ENCODE measurements at places on chromosomes 16 and 17.

GRCh38 chr16:4241258-4241927 is 487 bp downstream of the SRL start:
- no peak for DNase-seq

- no peak for DNase-seq
These were observed 14.4 kb downstream of the CHCT1 start for GRCh38 chr17:60436676-60437075.

- DNase-seq = no peak
These were observed 16.1 kb upstream of the CRK start for GRCh38 chr17:1471911-1472821.

DNA sequence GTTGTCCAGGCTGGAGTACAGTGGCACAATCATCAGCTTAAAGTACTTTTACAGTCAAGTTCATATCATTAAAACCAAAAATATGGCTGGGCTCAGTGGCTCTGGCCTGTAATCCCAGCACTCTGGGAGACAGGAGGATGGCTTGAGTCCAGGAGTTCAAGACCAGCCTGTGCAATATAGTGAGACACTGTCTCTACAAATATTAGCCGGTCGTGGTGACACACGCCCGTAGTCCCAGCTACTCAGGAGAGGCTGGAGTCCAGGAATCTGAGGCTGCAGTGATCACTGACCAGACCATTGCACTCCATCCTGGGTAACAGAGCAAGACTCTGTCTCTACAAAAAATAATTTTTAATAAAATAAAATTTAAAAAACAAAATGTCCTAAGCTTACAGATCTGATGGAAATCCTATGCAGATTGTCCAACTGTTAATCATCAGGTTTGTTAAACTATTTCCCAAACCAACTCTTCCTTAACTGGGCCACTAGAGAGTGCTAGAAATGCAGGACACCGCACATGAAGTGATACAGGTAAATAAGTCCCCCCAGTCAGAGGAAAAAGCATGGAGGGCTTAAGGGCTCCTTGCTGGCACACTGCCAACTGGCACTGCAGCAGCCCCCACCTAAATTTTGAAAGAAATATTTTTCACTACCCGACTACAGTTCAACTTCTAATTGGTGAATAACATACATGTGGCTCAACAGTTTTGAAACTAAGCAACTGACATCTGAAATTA is 2.8 kb downstream of the USP22 start:
- DNase-seq = no peak

DNA sequence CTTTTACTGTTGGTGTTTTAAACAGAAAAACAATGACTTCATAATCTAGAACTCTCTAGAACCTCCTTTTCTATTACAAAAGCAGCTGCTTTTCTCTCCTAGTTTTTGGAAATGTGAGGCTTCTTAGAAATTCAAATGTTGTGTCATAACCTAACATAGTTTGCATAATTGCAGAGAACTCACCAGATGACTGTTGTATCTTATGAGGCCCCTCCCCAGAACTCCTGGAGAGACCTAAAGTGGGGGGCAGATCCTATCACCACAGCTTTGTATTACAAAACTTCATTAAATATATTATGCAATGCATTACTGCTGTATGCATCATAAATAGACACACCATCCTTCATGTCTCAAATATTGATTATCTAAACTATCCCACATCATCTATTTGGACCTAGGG is 538.7 kb upstream of the HSBP1 start:
- DNase-seq = no peak

- DNase-seq = no peak
These were observed 148.8 kb upstream of the CORO6 start for GRCh38 chr17:29771546-29771945.

DNA sequence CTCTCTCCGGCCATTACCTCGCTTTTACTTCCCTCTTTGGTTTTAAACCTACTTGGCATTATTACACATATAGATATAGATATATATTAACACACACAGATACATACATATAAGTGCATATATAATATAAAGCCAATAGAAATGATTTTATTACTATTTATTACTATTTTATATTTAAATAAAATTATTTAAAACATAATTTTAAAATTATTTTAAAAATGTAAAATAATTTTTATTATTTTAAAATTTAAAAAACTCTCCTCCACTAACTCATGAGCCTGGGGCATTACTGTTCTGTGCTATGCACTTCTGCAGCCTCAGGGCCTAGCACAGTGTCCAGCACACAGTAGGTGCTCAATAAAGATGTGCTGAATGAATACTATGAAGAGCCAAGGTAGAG is 200.9 kb downstream of the SLC39A11 start:
- no peak for DNase-seq

DNA sequence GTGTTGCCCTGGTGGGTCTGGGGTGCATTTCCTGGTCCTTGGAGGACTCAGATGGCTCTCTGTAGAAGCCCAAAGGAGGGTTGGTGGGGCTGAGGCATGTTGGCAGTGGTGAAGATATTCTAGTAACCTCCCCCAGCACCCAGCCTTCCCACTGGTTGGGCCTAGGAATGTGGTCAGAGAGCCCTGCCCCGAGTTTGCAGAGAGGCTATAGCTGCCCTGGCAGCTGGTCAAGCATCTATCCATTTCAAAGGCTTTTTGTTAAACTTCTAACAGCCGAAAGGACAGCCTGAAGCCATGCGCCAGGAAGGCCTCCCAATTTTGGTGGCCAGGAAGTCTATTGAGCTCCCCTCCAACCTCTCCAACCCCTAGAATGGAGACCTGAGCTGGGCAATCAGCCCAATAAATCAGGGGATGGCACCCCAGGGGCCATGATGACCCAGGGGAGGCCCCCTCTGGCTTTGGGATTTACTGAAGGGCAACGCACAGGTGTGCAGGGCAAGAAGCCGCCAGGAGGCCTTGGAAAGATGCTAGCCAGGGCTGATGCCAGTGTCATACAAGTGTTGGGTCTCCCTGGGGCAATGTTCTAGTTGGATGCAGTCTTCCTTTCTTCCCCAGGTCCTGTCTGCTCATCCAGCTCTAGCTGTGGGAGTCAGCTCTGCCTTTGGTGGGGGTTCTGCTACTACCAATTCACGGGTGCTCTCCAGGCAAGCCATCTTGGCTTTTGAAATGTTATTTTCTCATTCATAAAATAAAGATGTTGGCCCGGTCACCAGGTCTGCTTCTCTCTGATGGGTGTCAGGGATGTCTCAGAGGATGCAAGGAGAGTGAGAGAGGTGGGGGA is 30.9 kb upstream of the AXIN2 start:
- no peak for DNase-seq

DNA sequence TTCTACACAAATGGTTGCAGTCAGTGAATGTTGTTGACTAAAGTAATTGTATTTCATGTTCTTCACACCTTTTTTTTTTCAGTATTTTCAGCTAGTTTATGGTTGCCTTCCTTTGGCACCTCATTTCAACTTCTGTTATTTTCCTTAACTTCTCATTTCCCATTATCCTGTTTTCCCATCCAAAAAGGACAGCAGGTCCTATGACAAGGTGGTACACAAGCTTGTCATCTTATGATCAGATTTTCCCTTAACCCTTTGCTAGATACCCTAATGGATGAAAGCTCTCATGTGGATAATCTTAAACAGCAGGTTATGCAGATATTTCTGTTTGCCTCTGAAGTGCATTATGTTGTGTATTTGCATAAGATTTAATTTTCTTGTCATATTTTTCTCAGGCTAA is 7.1 kb upstream of the ASIC2 start:
- no peak for DNase-seq

DNA sequence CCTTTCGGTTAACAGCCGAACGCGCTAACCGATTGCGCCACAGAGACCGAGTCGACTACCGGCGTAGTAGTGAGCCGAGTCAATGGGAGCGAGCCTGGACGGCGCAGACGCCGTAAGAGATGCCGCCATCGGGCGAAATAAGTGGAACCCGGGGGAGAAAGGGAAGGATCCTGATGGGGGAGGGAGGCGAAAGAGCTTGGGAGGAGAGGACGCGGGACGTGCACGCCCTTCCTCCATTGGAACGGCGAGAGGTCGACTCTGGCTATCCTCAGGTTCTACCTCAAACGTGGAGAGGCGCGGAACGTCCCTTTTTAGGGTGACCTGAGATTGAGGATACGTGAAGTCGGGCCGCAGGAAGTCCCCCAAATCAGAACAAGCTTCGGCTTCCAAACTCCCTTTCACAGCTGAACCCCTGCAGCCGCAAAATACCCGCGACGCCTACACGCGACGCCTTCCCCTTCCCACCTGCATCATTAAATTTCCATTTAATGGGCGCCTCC is 683 bp upstream of the PSMB3 start:
- peak; percentile 87 for DNase-seq

DNA sequence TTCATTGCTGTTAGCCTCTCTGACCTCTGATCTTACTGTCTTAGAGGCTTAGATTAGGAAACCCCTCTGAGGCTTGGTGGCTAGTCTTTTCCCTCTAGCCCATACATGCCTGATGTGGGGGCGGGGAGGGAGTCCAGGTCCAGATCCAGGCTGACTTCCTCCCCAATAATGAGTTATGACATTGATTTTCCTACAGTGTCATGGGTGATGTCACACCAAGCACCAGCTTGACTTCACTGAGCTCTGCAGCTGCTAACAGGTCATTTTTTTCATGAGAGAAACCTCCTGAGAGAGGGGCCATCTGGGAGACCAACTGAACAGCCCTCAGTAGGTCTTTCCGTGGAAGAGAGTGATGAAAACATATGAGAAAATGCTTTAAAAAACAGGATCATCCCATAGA is 180.2 kb upstream of the N4BP1 start:
- no peak for DNase-seq

GRCh38 chr16:30621765-30622164 is 11.6 kb upstream of the ZNF689 start:
- DNase-seq = no peak
